ENCODE measurements at places on chromosomes 5 and 9.

DNA sequence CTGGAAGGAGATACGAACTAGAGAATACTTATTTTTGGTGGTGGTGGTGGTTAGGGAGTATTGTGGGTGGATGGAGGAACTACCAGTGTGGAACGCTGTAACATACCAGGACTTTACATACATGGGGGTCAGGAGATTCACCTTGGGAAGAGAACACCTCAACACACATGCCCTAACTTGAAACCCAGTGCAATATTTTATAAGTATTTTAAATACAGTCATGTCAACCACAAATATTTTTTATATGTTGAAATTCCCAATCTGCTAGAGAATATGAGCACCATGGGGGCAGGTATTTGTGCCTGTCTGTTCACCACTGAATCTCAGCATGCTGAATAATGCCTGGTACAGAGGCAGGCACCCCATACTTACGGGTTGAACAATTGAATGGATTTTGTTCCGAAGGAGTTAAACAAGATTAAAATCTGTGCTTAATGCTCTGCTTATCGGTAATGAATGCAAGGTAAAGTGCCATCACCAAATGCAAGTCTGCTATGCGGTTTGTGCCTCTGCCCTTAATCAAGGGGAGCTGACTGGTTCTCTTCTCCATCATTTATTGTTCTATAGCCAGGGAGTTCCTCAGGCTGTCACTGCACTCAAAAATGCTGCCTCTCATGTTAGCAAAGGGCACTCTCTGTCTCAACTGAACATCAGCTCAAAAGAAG, 65.3 kb downstream of the RASEF start:
- no peak for DNase-seq

DNA sequence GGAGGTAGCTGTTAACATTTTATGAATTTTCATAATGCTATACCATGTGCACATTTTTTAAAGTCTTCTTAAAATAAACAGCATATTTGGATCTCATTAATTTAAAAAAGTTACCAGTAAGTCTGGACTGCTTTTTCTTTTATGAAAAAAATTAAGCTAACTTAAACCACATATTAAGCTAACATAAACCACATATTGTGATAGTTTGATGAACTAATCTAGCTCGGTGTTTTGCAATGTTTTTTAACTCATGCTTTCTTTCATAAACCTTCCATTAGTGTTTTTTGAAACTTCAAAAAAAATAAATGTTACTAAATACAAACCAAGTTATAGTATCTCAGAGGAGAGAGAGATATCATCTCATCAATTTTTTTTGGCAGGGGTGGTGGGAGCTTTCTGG, 26.5 kb downstream of the POLK start:
- DNase-seq = no peak

GRCh38 chr9:111866976-111867375, 29.6 kb upstream of the UGCG start:
- DNase-seq = no peak

DNA sequence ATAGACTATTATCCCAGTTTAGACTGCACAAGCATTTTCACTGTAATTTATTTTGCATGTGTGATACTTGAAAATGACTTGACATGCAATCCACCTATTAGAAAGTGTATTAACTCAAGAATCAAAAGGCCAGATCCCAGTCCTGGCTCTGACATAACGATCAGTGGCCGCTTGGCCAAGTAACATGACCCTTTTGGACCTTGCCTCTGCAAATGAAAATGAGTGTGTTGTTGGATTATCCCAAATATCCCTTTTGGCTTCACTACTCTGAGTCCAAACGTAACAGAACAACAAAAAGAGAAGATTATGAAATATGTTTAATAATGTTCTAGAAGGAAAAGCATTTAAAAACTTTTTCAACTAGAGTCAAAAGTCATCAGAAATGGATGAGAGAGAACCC, 19.0 kb downstream of the DMGDH start:
- no peak for DNase-seq

GRCh38 chr5:83488271-83488670, 16.7 kb downstream of the VCAN start:
- no peak for DNase-seq

- no peak for DNase-seq
These were observed 84.2 kb downstream of the MLLT3 start for GRCh38 chr9:20538092-20538491.

- no peak for DNase-seq
These were observed 390.9 kb downstream of the LRRC70 start for GRCh38 chr5:62969409-62970120.

DNA sequence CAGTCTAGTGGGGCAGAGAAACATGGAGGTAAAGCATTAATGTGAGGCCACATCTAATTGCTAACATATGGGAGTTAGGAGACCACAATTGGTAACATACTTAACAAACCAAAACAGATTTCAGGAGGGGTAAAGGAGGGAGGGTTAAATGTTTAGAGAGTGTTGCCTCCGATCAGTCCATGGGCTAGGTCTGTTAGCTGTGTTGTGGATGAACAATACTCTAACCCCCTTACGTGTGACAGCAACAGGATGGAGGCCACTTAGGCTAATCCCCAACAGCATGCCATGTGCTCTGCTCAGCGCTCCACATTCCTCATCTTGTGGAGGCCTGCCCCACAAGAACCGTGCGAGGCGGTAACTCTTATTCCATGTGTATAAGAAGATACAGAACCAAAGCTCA, 167.0 kb downstream of the CRB2 start:
- no peak for DNase-seq

GRCh38 chr5:176491101-176491502, 42.9 kb downstream of the FAF2 start:
- DNase-seq = no peak

GRCh38 chr5:16975950-16976624, 40.0 kb upstream of the MYO10 start:
- no peak for DNase-seq

DNA sequence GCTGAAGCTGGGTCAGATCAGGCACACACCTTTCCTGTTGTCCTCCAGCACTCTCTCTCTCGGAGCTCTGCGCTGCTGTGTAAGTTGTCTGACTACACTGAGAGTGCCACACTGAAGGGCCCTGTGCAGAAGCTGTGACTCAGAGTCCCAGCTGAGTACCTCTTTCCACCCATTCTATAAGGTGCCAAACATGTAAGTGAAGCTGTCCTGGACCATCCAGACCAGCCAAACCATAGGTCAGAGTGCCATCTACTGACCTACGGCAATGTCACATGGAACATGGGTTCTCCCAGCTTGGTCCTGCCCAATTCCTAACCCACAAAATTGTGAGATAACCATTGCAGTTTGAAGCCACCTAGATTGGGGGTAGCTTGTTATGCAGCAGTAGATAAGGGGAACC, 68.2 kb downstream of the ADCY2 start:
- no peak for DNase-seq

GRCh38 chr5:107538331-107538730, 132.4 kb downstream of the EFNA5 start:
- no peak for DNase-seq

- no peak for DNase-seq
These were observed 32.0 kb downstream of the OR2V1 start for GRCh38 chr5:181098762-181099601.

Data from NCI-H1105 (cell line).